Smooth muscle cell of the brain vasculature (primary cell): ENCODE measurements at places on chromosomes 1 and 21.

DNA sequence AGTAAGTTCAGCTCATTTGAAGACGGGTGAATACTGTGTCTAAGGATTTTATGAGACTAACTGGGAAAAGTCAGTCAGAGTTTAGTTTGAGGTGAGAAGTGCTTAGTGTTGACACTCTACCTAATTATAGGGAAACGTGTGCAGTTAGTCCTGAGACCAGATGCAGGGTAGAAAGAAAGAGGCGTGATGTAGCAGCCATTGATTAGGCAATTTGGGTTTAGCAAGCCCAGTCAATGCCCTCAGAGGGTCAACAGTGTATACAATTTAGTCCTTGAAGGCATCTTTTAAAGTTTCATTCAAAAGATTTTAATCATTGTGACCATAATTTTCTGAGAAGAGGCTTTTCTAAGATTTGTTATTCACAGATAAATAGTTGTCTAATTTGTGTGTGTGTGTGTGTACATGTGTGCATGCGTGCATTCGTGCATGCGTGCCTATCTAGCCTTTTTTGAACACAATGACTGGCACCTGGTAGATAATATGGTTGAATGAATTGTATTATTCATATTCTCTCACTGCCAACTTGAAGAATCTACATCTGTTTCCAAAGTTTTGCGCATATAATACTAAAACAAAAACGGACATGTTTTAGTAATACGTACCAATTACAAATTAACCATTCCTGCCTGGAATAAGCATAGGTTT is 332.9 kb downstream of the SRGAP2C start:
- DNase-seq, result no peak

DNA sequence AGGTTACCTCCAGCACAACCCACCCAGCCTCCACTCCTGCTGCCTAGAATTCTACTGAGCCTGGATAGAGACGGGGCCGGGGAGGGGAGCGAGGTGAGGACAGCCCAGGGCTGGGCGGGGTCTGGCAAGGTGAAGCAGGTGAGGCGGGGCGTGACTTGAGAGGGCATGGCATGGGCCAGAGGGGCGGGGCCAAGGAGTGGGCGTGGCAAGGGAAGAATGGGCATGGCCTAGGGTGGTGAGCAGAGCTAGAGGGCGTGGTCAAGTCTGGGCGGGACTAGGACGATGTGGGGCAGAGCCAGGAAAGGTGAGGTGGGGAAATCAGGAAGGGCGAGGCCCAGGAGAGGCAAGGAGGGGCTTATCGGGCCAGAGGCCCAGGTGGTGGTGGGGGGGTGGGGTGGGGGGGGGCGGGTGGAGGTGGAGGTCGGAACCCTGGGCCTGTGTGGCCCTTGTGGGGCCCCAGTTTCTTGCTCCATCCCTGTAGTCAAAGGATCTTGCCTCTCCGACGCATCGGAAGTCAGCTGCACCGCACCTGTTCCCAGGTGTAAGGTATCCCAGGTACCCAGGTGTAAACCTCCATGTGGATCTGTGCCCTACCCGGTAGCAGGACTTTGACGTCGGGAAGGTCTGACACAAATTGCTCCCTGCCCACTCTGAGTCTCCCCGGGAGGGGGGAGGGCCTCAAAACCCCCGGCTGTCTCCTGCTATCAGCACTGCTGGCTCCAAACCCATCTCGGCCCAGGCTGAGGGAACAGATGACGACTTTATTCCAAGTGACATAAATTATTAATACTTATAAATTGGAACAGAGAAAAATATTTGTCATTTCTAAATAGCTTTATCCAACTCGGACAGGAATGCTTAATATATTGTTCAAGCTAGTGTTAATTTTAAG is 32.9 kb upstream of the UTS2 start:
- DNase-seq, result no peak

GRCh38 chr1:33000427-33001026 is 35.9 kb upstream of the RNF19B start:
- DNase-seq, result no peak

DNA sequence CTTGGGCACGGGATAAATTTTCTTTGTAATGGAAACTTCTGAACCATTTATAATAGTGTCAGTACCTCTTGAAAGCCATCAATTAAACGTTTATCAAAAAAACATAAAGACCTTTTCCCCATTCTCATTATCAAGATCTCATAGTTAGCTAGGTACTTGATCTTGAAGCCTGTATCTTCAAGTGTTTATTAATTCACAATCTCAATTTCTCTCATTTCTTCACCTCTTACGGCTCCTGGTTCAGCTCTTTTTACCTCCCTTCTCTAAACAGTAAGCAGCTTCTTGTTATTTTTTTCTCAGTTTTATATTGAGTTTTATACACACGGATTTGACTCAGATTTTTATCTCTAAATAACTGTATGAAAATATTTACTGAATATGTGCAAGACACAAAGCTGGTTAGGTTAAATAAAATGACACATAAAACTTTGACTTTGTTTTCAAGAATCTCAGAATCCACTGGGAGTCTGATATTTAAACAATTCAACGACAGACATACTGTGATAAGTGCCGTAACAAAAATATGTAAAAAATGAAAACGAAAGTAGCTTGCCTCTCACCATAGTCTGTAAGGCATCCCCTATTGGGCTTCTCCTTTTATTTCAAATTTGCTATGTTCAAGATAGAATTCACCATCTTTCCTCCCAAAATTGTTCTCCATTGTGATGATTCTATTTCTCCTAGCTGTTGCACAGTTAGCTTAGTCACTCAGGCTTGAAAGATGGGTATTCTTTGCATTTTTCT is 411.6 kb upstream of the ZRANB2 start:
- no peak for DNase-seq

DNA sequence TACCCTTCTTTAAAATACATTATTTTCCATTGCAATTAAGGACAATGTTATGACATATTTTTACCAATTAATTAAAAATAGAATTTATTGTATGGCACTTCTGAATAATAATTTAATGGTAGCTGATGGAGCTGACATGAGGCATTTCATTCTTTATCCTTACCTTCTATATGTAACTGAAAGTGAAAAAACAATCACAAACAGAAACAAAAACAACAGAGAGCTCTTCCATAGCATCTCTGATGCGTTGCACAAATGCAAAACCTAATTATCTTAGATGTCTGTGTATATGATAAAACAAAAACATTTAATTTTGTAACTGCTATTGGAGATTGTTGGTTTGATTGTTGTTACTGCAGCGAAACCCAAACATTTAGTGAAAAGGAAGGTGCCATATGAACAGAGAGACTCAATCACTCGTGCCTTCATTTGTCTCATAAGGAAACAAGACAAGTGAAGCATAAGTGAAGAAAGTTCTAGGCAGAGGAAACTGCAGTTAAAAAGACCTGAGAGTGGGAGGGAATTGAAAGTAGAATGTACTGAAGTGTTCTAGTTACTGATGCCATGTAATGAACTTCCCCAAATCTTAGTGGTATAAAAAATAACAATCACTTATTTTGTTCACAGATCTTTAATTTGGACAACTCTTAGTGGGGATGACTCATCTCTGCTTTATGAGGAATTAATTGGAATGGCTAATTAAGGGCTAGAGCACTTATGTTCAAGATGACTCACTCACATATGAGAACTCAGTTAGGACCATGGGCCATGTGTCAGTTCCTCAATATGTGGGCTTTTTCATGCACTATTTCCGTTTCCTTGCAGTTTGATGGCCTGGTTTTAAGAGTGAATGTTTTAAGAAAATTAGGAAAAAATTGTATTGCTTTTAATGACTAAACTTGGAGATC is 245.0 kb upstream of the OLFM3 start:
- DNase-seq, result no peak

DNA sequence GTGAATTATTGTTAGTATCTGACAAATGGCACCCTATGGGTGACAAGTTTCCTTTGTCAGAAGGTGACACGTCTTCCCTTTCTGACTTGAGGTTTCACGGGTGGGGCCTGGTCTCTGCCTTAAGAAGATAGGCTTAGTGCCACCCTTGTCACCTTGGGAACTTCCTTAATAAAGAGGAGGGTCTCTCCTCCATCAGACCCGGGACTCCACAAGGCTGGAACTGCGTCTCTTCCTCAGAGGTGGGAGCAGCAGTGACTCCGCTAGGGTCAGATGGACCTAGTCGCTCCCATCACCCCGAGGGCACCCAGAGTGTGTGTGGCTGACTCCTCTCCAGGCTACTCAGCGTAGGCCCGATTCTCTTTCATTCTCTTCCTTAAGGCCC is 774 bp upstream of the WDTC1 start:
- DNase-seq, result no peak

DNA sequence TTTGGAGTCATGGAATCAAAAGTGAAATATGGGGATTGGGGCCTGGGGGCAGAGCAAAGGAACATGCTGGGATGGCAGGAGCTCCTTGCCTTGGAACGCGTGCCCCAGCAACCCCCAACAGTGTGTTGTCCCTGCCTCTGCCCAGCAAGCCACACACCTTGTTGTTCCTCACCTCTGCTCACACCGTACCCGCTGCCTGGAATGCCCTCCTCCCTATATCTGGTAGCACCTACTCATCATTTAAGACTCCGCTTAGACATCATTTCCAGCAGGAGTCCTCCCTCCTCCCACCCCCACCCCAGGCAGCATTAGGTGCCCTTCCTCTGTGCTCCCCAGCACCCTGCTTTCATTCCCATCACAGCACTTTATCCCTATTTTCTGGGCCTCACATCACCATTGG is 7.8 kb downstream of the NECTIN4 start:
- DNase-seq, result no peak

DNA sequence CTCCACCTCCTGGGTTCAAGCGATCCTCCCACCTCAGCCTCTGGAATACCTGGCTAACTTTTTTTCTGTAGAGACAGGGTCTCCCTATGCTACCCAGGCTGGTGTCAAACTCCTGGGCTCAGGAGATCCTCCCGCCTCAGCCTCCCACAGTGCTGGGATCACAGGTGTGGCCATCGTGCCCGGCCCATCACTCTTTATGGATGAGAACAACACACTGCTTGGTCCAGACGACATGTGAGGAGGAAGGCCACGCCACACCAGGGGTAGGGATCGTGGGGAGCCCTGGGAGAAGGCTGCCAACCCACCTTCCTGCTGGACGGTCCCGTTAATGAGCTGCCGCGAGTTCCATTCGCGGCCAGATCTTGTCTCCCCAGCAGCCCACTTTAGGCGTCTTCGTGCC is 5.0 kb upstream of the GABRD start:
- DNase-seq, result no peak

DNA sequence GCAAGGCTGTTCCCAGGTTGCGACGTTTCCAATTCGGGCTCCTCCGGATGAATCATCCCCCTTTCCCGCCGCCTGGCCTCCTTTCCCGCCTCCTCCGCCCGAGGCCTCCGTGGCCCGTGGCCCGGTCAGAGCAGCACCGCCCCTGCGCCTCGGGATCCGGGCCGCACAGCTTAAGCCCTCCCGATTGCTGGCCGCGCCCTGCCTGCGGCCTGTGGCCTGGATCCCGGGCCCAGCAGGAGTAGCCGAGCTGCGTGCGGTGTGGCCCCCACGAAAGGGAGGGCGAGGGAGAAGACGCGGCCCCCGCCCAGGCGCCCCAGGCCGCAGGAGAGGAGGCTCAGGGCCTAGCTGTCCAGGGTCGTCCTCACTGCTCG is 1.0 kb downstream of the TMEM200B start:
- no peak for DNase-seq

DNA sequence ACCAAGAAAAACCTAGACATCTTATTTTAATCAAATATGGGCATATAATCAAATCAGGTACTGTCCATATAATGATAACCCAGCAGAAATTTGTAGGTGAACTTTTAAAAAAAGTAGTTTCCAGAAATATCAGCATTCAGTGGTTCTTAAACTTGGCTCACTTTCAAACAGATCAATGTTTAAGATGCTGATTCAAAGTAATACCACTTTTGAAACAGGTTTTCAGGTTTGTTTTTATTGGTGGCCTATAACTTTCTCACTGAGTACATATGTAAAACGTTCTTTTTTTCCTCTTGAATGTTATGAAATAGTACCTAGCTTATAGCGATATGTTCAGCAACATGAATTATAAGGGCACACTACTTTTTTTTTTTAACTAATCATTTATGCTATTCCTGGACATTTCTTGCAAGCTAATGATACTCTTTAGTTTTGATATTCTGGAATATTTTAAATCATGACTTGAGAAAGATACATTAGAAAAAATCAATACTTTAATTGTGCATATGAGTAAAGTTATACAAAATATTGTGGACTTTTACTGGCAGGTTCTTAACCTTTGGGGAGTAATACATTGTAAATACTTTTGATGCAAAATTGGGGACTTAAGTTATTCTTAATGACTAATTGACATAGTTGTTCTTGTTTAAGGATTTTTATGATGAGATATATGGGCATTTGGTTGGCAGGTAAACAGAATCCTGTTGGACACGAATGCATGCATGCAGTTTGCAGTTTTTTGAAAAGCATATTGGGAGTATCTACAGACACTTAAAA is 3.0 kb downstream of the NFIA start:
- no peak for DNase-seq

DNA sequence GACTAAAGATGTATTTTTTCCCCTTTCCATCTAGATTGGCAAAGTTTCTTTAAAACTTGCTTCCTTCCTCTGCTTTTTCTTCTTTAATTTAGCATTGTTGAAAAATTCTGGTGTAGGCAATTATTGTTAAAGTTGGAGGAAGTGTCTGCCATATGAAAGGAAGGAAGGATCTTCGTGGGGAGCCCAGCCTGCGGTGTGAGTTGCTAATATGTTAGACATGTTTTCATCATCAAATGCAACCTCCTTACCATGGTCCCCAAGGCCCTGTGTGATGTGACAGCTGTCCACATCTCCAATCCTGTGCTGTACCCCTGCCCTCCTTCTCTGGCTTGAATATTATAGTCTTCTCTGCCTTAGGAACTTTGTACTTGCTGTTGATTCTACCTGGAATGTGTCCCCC is 81.0 kb upstream of the ZBTB18 start:
- no peak for DNase-seq

DNA sequence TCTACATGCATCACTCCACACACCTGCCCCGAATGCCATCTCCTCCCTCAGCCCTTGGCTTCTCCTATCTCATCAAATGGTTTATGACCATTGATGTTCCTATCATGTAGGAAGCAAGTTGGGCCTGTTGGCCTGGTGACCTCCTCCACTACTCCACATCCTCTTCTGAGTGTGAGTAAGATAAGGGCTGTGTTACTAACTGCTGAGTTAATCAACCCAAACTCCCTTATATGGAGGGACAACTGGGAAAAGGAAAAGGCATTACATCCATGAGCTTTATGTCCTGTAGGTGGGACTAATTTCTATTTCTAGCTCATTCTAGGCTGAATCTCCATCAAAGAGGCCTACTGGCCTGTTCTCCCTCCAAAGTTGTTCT is 57.6 kb downstream of the WLS start:
- DNase-seq, result no peak

- DNase-seq, result no peak
Observed at GRCh38 chr1:179341943-179342547, 23.7 kb upstream of the AXDND1 start.

GRCh38 chr1:115338457-115338820 is 390 bp upstream of the NGF start:
- DNase-seq, result no peak
